ENCODE measurements at places on chromosomes 7 and 10. TPM values are rescaled to one million over a fixed set of nuclear protein-coding genes. Genes with fewer than 3 reads are reported as not detected.
A peak's percentile ranks its signal among the peaks of the same experiment; 100 is the strongest.

Gene KIF11
- 3.0 TPM for total RNA-seq

DNA sequence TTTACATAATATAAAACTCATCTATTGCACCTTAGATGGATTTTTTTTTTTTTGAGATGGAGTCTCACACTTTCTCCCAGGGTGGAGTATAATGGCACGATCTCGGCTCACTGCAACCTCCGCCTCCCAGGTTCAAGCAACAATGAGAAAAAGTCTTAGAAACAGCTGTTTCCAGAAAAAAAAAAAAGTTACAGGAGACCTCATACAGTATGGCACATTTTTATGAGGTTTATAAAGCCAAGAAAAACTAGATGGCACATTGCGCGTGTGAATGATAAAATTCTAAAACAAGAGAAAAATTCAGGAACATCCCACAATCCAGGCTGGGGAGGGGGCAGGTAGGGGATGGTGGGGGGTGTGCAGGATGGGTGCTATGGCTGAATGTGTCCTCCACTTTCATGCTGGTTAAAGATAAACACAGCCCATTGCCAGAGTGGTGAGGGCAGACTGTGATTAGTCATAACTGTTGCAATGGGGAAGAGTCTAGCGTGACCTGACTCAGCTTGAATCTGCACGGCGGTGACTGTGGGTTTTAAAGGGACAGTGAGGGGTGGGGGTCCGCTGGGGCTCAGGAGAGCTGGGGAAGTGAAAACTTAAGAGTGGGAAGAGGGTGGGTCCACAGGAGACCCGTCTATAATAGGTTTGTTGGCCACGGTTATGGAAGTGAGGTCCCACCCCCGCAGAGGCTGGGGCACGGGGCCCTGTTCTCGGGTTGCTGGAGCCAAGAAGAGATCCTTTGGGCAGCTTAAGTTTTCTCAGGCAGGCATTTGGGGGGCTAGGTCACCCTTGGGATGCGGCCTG, 11.9 kb upstream of the LRRC27 start:
- H3K27me3 ChIP-seq = no peaks in the 10 kb centered on the region
- H3K27ac ChIP-seq = no peak overlapping the region
- H3K4me1 ChIP-seq = peaks cover 34% of the 10 kb centered on the region
- DNase-seq = no peak

- no peak overlapping the region for H3K27ac ChIP-seq
- H3K4me3 ChIP-seq = no peak overlapping the region
- DNase-seq = peak; percentile 18
- H3K27me3 ChIP-seq = no peaks in the 10 kb centered on the region
- H3K36me3 ChIP-seq = no peaks in the 10 kb centered on the region
Observed at GRCh38 chr10:61047788-61048560, 104.0 kb upstream of the RHOBTB1 start.

- no peaks in the 10 kb centered on the region for H3K36me3 ChIP-seq
- no peak overlapping the region for H3K4me3 ChIP-seq
- peaks cover 11% of the 10 kb centered on the region for H3K27me3 ChIP-seq
- H3K4me1 ChIP-seq = peaks cover 3% of the 10 kb centered on the region
- no peak for DNase-seq
Observed at GRCh38 chr7:26393818-26394217, 102.2 kb downstream of the SNX10 start.

- no peaks in the 10 kb centered on the region for H3K27me3 ChIP-seq
- no peaks in the 10 kb centered on the region for H3K4me1 ChIP-seq
- DNase-seq = no peak
- no peaks in the 10 kb centered on the region for H3K36me3 ChIP-seq
- H3K27ac ChIP-seq = no peak overlapping the region
Observed at GRCh38 chr10:34580643-34581042, 234.5 kb downstream of the PARD3 start.

Gene CYP3A7
- total RNA-seq = 0.41 TPM

Gene SPRN
- total RNA-seq = not detected

GRCh38 chr10:71618598-71618997, 101.0 kb downstream of the C10orf105 start:
- no peak overlapping the region for H3K4me3 ChIP-seq
- no peak for DNase-seq
- no peaks in the 10 kb centered on the region for H3K27me3 ChIP-seq

All from left lung (tissue), 14 donors.